ENCODE measurements at places on chromosomes 12 and 14.

DNA sequence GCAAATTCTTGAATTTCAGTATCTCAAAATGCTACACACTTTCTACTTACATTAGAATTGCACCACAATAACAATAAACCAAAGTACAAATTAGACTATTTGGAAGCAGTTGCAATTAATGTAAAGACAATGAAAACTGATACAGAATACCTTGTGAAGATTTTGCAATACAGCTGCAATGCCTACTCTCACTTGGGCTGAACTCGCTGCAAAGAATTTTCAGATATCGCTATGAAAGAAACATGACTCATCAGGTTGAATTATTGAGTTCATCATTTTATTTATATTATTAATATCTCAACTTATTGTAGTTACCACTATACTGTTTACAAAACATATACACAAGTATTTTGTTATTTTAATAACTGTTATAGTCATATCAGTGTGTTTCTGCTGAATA lies 108.0 kb upstream of the TMTC2 start:
- no peak for DNase-seq

GRCh38 chr14:70830998-70831781 lies 21.9 kb upstream of the MAP3K9 start:
- DNase-seq: no peak

GRCh38 chr12:7411343-7411742 lies 32.6 kb downstream of the CD163L1 start:
- no peak for DNase-seq

GRCh38 chr12:7106082-7106481 lies 2.9 kb downstream of the C1RL start:
- DNase-seq: no peak

DNA sequence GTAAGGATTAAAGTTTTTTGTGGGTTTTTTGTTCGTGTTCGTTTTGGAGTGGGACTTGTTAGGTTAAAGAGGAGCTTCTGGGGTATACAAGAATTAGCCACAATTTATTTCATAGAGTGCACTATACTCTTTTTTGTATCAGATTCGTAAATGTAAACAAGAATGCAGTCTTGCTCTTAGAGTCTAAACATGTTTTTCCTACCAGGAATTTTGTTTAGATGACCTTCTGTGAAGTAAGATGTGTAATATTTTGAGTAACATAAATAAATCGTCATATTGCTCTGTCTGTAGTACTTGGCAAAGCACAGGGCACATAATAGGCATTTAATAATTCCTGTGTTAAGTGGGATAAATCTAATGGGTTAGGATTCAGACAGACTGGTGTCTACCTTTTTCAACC lies 9.6 kb downstream of the CNOT2 start:
- DNase-seq: no peak

DNA sequence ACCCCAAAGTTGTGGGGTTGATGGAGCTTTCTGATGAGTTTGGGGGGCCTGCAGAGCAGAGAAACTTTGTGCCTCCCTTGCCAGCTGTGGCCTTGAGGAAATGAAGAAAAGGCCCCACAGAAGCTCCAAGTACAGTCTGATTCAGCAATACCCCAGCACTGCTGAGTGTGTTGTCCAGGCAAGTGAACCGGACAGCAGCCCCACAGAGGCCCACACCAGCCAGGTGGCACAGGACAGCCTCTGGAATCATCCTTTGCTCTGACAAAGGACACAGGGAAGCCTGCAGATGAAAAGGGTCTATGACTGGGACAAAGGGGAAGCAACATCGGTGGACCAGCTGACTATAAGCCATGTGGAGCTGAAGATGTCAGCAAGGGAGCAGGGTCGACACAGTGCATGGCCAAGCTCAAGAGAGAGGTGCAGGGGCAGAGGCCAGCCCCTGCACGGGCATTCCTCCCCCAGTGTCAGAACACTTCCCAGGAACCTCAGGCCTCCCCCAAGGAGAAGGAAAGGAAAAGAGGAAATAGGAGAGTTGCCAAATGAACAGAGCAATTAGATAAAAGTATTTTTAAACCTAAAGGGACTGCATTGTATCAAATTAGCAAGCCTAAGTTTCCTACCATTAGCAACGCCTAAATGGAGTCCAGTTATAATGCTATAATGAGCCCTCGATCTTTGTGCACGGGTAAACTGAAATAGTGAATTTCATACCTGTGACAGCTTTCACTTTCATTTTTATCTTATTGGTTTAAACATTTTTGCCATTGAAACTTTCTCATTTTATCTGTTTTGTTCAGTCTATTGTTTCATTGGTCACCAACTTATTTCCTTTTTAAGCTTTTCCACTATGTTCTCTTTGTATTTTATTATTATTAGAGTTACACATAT lies 46.3 kb upstream of the PTGDR start:
- no peak for DNase-seq

GRCh38 chr14:55706893-55707292 lies 126.9 kb downstream of the KTN1 start:
- no peak for DNase-seq

DNA sequence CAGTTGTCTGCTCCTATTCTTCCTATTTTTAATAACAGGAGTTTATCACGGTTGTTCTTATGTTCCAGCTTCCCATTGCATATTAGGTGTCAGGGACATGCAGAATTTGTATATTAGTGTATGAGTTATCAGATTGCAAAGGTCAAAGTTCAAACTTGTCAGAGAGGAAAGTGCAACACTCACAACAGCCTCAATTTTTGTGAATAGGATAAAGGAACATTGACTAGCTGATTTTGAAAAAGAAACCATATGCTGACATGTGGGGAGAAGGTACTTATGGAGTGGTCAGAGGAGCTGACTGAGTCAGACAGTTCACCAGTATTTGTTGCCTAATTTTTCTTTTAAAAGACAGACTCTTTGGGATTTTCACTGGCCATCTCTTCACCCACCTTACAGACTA lies 222.1 kb downstream of the C12orf50 start:
- no peak for DNase-seq

DNA sequence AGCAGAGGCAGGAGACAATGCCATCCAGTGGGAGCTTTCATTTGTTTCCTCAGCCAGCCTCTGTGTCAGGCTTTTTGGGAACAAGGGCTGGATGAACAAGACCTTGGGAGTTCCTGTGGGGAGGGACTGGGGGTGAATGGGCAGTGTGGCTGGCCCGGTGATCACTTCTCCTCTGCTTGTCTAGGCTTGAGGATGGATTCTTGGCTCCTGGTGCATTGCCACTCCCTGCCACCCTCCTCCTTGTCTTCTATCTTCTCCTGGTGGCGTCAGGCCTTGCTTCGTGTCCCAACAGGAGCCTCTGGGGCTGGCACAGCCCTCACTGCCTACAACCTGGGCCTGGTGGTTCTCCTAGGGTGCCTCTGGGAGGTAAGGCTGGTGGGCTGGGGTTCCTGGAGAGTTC lies 25.0 kb upstream of the KCNA5 start:
- DNase-seq: no peak

GRCh38 chr12:89470741-89471509 lies 53.7 kb downstream of the GALNT4 start:
- DNase-seq: no peak

Data from stimulated activated CD8-positive, alpha-beta memory T cell treated with anti-CD3 and anti-CD28 coated beads, Interleukin-15, amount 100 ng/mL, for 24 hours (primary cell).